Effector CD8-positive, alpha-beta T cell (primary cell): ENCODE measurements at places on chromosomes 16 and 17.

DNA sequence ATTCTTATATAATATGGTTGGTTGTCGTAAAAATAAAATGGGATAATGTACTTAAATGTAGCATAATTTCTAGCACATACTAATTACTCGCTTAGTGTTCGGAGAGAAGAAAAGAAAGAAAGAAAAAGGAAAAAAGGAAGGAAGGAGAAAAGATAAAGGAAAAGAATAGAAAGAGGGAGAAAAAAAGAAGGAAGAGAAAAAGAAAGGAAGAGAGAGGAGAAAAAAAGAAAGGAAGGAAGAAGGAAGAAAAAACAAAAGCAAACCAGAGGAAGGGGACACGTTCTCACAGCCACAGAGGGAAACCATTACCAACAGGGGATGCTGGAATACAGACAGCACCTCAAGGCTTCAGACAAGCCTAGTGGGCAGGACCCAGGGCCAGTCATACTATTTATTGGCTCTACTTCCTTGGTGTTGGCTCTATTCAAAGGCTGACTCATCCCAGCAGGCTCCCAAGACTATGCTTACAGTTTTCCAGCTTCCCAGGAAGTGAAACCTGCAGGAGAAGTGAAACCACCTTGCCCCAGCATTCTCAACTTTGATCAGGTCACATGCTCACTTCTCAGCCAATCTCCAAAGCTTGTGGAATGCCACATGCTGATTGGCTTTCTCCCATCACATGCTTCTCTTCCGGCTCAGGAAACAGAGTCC, 273.5 kb upstream of the IRX5 start:
- DNase-seq: no peak

DNA sequence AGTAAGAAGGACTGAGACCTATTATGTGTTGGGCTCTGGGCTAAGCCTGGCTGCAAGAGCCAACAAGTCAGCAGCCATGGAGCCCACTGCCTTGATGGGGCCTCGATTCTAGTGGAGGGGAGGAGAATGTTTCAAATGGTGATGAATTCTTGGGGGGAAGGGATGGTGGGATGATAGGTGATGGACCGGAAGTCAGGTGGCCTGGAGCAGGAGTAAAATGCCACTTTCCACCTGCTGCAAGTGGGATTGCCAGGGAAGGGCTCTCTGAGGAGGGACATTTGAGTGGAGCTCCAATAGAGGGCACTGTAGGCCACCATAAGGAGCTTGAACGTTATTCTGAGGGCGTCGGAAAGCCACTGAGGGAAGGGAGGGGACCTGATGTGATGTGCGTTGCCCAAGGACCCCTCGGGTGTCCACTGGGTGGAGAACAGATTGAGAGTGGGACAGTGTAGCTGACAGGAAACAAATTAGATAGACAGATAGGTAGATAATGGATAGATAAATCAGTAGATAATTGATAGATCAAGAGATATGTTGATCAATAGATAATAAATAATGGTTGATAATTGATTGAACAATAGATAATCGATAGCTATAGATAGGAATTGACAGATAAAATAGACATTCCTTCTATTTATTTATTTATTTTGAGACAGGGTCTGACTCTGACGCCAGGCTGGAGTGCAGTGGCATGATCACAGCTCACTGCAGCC, 18.2 kb upstream of the NXPH3 start:
- DNase-seq: no peak

DNA sequence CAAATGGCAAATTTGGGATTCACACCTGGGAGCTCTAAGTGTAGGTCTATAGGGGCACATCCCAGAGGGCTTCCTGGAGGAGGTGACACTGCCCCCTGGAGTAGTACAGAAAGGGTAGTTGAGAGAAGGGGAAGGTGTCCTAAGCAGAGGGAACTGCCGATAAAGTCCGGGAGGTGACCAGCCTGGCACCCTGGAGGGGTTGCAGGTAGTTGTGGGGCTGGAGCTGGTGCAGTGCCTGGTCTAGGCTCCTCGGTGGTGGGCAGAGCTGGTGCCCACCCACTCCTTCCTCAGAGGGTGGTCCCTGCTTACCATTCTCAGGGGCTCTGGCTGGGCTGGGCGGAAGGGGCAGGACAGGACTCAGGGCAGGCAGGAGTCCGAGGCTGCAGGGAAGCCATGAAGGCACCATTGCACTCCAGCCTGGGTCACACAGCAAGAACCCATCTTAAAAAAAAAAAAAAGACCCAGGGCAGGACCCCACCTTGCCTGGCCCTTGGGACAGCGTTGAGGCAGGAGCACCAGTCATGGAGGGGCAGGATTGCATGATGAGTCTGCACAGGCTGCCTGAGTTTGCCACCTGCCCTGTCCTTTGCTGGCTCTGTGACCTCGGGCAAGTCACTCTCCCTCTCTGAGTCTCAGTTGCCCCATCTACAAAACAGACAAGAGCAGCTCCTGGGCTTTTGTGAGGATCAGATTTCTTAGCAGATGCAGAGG, 43.8 kb downstream of the LAT start:
- DNase-seq: no peak

- no peak for DNase-seq
These were observed 7.8 kb upstream of the RHOT2 start for GRCh38 chr16:660132-660458.

GRCh38 chr16:12425134-12425941, 378.3 kb downstream of the CPPED1 start:
- DNase-seq: no peak

DNA sequence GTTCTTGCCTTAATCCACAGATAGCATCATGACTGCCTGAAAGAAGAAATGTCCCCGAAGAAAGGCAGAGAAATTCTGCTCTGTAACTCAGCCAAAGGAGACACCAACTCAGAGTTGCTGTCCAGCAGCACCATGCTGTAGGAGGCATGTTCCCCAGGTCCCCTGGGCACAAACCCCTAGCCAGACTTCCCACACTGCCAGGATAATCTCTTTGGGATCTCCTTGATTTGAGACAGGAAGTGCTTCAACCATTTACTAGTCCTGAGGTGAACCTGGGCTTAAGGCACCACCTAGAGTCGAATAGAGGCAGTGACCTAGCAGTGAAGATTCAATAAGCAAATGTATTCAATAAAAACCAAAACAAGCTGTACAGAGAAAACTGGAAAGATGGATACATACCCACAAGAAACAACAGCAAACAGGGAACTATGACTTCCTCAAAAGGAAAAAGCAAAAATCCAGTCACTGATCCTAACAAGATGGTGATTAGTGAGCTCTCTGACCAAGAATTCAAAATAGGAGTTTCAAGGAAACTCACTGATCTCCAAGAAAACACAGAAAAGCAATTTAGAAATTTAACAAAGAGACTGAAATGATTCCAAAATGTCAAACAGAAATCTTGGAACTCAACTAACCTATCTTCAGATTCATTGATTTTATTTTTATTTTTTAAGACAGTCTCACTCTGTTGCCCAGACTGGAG, 5.7 kb downstream of the OR4D2 start:
- peak; percentile 13 for DNase-seq

DNA sequence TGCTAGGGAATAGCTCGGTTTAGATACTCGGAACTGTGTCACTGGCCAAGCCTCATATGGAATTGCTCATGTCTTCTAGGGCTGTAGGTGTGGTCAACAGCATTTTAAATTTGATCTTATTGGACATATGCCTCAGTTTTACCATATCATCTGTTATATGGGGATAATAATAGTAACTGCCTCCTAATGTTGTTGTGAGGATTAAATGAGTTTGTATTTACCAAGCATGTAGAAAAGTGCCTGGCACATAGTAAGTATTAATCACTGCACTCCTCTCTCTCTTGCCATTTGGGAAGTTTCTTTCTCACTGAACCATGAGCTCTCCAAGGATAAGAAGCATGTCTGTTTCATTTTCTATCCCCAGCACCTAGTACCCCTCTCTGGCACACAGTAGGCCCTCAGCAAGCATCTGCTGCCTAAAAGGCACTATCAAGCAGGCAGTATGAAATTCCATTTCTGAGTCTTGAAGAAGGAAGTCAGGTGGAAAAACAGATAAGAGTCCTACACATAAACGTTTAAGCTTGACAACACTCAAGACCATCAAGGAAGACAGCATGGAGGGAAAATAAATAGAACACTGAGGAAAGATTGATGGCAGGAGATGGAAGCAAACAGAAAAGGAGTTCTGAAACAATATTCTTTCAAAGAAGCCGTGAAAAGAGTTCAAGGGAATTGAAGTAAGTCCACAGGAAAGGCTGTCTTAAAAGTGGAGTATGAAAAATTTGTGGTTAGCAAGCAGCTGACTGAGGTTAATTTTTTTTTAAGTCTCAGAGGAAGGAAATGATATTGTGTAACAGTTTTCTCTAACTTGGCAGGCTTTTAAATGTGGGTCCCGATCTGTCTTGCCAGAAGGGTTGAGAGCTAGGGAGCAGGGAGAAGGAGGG, 2.2 kb upstream of the ATP6V0A1 start:
- no peak for DNase-seq

DNA sequence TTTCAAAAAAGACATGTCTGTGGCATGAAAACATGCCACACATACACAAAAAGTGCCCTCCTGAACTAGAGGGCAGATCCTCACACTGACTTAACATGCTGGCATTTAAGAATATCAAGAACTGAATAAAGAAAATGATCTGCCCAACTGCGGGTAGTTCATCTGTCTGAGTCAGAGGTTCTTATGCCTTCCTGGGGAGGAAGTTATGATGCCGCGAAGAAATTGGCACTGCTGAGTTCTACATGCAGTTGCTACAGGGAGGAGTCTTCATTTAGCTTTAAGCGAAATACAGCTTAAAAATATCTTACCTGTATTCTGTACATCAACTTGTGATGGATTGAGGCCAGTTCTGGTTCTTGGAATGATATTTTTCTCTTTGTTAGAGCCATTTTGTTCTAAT, 6.3 kb downstream of the ALDH3A2 start:
- no peak for DNase-seq

GRCh38 chr17:76088041-76088867, 9.3 kb downstream of the ZACN start:
- no peak for DNase-seq

GRCh38 chr17:51699303-51699702, 439.0 kb downstream of the UTP18 start:
- DNase-seq: no peak

- DNase-seq: no peak
These were observed 7.5 kb downstream of the ZNHIT3 start for GRCh38 chr17:36493956-36494355.

DNA sequence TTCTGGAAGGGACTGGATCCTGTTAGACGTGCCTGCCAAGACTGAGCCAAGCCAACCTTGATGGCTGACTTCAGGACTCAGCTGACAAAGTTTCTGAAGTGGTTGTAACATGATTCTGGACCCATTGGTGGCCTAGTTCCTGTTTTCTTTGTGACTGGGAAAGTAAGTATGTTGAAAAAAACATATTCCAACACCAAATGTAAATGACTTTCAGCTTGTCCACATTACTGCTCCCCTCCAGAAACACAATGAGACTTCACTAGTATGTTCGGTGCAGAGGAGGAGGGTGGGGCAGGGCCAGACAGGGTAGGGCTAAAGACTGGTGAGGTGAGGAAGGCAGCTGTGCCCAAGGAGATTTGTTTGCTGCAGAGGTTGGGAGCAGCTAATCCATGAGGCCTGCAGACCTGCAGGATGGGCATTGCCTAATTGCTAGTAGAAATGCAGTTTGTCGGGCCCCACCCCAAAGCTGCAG, 26.4 kb downstream of the NMT1 start:
- no peak for DNase-seq

DNA sequence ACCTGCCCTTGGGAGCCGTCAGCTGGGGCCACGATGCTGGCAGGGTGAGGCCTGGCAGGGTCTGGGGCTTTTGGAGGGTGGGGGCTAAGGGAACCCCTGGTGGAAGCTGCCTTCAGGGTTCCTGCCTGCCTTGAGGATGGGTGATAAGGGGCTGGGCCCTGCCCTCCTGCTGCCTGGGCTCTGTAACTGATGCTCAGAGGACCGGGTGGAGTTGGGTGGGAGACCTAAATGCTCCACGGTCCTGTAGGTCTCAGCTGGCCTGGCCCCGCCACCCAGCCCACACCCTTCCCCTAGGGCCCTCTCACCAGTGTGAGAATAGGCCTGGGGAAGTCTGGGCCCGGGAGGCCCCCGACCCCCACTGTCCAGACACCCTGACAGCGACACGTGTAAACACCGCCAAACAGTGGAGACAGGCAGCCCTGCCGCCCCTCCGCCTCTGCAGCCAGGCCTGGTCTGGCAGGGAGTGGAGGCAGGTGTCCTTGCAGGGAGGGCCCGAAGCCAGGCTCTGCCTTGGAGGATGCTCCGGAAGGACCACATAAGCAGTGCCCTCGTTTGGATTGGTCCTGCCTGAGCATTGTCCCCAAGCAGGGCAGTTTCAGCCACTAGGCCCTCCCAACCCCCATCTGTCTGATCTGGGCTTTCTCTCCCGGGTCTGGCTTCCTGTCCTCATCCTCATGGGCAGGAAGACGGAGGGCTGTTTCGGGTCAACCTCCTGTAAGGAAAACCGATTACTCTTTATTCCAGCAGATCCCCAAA, 6.5 kb upstream of the BAHCC1 start:
- no peak for DNase-seq

- DNase-seq: no peak
These were observed 16.6 kb downstream of the CACNA1H start for GRCh38 chr16:1169285-1170075.

DNA sequence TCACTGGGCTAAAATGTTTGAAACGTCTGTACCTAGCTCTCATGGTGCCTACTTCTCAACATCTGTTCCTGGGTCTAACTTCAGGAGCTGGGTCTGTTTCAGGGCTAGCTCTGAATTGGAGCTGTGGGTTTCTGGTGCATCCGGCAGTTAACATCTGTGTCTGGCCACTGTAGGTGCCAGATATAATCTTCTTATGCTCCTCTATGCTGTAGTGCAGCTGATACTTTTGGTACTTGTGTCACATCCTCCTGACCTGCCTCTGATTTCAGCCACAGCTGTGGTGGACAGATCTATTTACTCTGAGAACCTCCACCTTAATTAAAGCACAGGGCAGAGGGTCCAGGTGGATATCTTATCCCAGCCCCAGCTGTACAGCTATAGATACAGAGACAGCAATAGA, 496.5 kb upstream of the CDH11 start:
- DNase-seq: no peak

DNA sequence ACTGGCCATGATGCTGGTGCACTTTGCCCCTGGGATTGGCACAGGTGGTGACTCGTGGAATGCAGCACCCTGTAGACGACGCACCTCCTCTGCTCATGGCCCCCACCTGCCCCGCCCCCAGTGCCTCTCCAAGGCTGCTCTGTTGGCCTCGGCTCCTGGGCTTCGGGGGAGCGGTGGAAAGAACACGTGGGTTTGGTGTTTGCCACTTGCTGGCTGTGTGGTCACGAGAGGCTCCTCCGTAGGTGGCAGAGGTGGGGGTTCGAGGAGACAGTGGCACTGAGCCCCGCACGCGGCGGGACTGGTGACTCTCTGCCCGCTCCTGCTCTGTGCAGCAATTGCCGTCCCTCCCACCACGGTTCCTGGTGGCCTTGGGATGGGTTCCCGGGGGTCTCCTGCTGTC, 82.8 kb upstream of the ZNF750 start:
- no peak for DNase-seq

DNA sequence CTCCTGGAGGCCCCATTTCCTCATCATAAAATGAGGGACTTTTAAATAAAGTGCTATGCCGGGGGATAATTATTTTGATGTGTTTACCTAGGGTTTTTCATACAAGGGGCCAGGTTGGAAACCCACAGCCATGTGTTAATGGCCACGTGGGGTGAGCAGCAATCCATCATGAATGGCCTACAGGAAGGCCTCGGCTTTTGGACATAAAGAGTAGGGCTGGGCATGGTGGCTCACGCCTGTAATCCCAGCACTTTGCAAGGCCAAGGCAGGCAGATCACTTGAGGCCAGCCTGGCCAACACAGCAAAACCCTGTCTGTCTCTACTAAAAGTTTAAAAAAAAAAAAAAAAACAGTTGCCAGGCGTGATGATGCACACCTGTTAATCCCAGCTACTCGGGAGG, 40.3 kb downstream of the MEAK7 start:
- no peak for DNase-seq
